ENCODE measurements at places on chromosomes 6 and 20. TPM values are rescaled to one million over a fixed set of nuclear protein-coding genes. Genes with fewer than 3 reads are reported as not detected.

DNA sequence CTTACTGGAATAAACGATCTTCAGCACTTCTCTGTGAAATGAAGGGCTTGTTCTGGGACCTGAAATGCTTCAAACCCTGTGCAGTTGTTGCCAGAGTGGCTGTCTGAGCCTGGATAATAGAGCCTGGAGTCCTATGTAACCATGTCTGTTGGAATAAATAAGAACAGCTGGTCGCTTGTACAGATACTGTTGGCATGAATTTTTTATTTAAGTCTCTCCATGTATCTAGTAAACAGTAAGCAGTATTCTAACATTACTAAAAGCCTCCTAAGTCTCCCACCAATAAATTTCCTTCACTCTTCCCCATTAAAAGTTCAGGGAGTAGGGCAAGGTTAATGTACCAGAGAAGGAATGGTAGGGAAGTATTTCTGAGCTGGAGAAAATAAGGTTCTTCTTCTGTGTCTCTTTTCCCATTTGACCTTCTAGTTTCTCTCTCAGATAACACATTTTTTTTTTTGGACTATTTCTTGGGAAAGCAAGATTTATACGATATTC, 227.5 kb downstream of the PRL start:
- no peaks in the 10 kb centered on the region for H3K27me3 ChIP-seq
- no peak overlapping the region for H3K27ac ChIP-seq
- DNase-seq = no peak
- H3K4me3 ChIP-seq = no peak overlapping the region
- no peaks in the 10 kb centered on the region for H3K36me3 ChIP-seq
- no peaks in the 10 kb centered on the region for H3K4me1 ChIP-seq

- no peak overlapping the region for H3K4me3 ChIP-seq
- H3K36me3 ChIP-seq = no peaks in the 10 kb centered on the region
- peaks cover 77% of the 10 kb centered on the region for H3K27me3 ChIP-seq
- DNase-seq = no peak
- H3K27ac ChIP-seq = no peak overlapping the region
Measured at GRCh38 chr20:62226707-62227590, 6.9 kb upstream of the HRH3 start.

DNA sequence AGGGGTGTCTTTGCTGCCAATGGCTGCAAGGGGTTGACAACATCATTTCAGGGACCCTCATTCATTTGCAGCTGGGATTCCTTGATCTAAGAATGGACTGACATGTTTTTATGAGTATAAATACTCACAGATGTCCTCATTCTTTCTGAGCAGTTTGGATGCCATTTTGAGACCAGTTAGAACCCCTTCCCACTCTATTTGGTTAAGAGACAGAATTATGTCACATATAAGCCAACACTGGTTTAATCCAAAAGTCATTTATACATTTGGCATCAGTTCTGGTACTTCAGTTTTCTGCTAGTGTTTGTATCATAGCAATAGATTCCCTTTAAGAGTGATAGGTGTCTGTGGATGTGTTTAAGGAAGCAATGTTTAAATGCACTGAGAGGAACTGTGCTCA, 248.8 kb downstream of the SAMD5 start:
- no peak overlapping the region for H3K4me3 ChIP-seq
- no peaks in the 10 kb centered on the region for H3K36me3 ChIP-seq
- no peaks in the 10 kb centered on the region for H3K4me1 ChIP-seq
- DNase-seq = no peak
- no peaks in the 10 kb centered on the region for H3K27me3 ChIP-seq

Gene TUBB2B
- not detected for polyA plus RNA-seq

All from keratinocyte (primary cell).